Effector CD4-positive, alpha-beta T cell (primary cell): ENCODE measurements at places on chromosomes 2 and 18.
A peak's percentile ranks its signal among the peaks of the same experiment; 100 is the strongest.

- no peak for DNase-seq
Measured at GRCh38 chr18:24400587-24400986, 3.0 kb upstream of the OSBPL1A start.

- no peak for DNase-seq
Measured at GRCh38 chr2:177902395-177903163, 170.0 kb downstream of the PDE11A start.

- DNase-seq: peak; percentile 52
Measured at GRCh38 chr2:97699765-97700444, 13.5 kb upstream of the ZAP70 start.

DNA sequence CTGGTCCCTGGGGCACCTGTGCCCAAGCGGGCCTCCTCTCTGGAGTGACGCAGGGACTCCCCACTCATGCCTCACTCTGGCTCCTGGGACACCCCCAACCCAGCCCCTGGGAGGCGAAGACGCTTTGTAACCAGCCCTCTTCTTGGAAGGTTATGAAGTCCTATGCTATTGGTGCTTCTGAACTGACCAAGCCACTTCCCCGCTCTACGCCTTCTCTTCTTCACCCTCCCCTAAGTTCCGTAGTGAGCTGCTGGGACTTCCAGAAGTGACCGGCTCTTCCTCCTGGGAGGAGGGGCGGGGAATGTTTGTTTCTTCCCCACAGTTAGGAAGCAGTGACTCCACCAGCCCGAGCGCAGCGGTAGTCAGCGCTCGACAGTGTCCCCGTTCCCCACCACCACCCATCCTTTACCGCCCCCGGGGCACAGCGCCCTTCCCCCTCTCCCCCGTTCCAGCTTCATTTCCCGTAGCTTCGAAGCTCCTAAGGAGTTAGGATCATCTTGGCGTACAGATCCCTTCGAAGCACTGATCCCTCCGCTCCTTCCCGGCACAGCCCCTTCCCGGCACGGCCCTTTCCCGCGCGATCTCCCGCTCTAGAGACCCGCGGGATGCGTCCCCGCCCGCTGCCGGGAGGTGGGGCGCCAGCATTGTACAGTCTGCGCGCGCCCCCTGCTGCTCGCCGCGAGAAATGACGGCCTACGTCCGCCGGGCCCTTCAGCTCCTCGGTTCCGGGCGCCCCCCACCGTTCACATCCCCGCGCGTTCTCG is 25.3 kb upstream of the NOTO start:
- peak; percentile 84 for DNase-seq

- DNase-seq: no peak
Measured at GRCh38 chr2:23532391-23533337, 147.7 kb downstream of the KLHL29 start.

DNA sequence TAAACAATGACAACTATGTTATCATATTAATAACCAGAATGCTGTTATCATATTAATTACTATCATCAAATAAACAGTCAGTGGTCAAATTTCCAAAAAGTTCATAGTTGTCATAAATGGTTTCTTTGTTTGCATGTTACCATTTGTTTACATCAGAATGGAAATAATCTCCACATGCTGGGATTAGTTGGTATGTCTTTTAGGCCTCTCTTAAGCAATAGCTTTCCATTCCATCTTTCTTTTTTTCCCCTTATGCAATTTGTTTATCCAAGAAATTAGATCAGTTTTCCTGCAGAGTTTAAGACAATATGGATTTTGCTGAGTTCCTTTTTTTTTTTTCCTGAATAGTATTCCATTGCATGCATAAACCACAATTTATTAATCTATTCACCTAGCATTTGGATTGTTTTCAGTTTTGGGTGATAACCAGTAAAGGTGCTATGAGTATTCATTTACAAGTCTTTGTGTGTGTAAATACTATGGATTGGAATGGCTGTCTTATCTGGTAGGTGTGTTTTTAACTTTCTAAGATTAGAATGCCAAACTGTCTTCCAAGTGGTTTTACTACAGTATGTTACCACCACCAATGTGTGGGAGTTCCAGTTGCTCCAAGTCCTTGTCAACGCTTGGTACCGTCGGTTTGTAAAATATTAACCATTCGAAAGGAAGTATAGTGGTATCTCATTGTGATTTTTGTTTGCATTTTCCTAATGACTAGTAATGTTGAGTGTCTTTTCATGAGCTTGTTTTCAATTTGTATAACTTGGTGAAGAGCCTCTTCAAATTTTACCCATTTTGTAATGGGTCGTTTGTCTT is 33.3 kb upstream of the TXNDC2 start:
- no peak for DNase-seq

DNA sequence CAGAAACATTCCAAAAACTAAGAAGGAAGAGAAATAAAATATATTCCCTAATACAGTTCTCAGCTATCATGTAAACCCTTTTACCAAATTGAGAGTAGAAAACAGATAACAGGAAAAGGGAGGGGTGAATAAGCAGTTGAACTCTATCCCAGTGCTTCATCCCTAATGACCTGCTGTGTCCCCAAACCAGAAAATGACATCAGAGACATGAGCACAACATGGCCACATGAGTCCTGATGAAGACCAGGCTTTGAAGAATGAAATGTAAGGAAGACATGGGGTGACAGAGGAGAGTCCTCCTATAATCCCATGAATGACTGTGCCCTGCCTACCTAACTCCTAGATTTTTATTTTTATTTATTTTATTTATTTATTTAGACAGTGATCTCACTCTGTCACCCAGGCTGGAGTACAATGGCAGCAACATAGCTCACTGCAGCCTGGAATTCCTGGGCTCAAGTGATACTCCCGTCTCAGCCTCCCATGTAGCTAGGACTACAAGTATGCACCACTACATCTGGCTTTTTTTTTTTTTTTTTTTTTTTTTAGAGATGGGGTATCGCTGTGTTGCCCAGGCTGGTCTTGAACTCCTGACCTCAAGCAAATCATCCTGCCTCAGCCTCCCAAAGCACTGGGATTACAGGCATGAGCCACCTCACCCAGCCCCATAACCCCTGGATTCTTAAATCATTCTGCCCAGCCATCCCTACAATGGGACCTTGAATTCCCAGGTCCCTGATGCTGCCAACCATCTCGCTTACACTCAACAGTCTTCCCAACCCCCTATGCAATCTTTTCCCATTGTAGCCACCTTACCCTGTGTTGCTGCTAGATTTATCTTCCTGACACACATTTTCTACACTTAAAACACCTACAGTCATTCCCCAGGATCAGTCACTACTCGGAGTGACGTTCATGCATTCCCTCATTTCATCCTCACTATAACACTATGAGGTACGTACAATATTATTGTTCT is 64.5 kb downstream of the ANKRD44 start:
- no peak for DNase-seq

DNA sequence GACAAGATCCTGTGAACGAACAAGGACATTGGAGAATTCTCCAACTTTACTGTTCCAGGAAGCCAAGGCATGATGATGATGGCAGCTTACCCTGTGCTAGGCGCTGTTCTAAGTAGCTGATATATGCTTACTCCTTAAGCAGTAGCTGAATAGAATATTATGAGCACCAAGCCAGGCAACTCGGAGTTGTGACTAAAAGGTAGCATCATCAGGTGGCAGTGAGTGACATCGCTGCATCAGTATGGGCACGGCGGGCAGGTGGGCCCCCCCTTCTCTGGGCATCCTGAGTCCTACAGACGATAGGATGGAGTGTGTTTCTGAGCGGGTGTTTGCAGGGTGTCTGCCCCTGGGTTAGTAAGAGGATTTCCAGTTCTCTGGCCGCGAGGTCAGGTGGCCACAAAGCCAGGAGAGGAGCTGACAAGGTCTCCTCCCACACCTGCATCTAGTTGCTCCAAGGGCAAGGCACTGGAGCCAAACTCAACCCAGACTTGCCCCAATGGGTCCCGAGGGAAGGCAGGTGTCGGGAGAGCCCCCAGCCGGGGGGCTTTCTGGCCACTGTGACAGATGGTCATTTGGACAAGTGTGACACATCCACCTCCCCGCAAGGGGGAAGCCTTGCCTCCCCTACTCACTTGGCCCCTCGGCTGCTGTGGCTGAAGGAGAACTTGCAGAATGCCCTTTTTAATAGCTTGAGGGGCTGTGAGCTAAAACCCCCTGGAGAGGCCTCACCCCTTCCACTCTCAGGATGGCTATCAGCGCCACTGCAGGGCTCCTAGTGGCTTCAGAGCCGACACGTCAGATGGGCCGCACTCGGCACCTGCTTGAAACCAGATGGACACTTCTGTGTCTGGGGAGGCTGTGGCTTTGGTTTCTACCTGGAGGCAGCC is 55.5 kb downstream of the CRACDL start:
- no peak for DNase-seq

DNA sequence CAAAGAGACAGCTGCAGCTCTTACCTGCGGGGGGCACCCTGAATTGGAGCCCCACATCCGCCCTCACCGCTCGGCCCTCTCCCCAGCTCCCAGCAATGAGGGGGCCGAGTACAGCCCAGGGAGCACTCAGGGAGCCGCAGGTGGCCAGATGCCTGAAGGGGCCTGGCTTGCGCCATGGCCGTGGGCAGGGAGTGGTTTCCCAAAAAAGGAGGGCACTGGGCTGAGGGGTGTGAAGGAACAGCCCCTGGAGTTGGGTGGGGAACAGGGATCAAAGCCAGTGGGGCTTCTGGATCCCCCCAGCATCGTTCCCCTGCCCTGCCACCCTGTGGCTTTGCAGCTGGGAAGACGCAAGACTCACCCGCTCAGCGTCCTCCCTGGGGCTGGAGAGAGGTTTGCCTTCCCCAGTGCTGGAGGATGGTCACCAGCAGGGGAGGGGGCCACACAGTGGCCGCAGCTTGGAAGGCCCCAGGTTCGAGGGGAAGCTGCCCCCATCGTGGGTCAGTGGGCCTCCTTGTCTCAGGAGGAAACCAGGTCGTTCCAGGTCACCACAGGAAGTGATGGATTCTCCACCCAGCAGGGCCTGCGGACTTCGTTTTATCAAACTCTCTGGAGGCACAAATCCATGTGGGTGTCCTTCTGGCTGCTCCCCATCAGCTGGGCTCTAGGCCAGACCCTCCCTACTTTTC is 68.2 kb upstream of the HPCAL1 start:
- no peak for DNase-seq

- DNase-seq: no peak
Measured at GRCh38 chr18:47632970-47633635, 297.4 kb downstream of the SMAD2 start.

- DNase-seq: no peak
Measured at GRCh38 chr2:122859260-122859659, 1103.8 kb downstream of the TSN start.

GRCh38 chr2:43074592-43075053 is 151.8 kb downstream of the ZFP36L2 start:
- DNase-seq: no peak

DNA sequence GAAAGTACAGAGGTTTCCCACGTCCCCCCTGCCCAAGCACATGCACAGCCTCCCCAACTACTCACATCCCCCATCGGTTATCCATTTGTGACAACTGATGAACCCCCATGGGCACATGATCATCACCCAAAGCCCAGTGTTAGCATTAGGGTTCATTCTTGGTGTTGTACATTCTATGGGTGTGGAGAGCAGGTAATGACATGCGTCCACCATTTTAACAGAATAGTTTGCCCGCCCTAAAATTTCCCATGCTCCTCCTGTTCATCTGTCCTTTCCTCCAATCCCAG is 74.3 kb downstream of the LONRF2 start:
- DNase-seq: no peak

DNA sequence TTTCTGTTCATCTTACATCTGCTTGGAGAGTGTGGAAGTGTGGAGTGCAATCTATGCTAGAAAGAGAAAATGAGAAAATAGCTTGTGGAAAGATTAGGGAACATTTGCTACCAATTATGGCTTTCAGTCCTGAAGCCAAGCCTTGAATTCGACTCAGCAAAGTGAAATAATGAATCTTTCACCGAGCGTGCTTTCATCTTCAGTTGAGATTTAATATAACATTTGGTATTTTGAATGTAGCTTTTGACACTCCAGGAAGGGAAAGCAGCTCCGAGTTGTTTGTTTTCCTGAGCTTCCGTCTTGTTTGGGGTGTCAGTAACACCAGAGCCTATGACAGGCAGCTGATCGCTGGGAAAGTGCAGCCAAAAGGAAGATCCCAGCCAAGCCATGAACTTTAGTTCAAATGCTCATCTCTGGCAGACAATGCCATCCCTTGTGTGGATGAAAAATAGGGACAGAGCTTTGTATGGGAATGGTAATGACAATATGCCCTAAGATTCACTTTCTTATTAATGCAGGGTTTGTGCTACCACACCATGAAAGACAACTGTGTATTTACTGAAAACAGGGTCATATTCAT is 25.0 kb upstream of the PHLPP1 start:
- no peak for DNase-seq

DNA sequence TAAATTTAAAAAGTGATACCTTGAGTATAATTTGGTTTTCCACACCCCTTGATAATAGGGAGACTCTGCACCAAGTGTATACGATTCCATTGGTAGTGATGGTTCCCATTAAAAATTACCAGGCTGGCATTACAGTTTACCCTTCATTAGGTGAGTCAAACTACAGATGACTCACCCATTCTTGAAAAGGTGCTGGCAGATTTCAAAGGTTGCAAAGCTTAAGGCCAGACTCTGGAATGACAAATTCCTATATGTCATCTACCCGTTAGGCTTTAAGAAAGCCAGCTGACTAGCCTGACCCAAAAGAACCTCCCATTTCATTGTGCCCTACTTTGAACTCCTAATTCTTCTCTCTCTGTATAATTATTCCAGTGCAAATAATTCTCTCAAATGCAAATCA is 124.4 kb downstream of the LRRTM4 start:
- DNase-seq: no peak

- no peak for DNase-seq
Measured at GRCh38 chr18:4351005-4351404, 104.1 kb downstream of the DLGAP1 start.

DNA sequence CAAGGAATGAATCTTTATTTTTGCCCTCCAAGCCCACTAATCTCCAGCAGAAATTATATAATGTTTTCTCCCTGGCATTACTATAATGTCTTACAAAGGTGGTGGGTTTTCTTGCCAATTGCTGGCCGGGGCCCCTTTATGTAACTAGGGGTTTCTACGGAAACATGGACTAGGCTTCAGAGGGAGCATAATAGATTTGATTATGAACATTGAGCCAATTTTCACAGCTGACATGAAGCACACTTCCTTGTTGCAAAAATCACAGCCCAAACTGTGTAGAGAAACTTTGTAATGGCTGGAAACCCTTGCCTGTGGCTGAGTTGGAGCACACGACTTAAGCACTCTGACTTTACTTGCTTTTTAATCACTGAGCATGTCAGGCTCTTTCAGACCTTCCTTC is 3.8 kb upstream of the CYRIA start:
- DNase-seq: no peak
